ENCODE measurements at places on chromosomes 4 and X.
A peak's percentile ranks its signal among the peaks of the same experiment; 100 is the strongest.

- DNase-seq = no peak
Measured at GRCh38 chr4:110019153-110019552, 106.5 kb downstream of the EGF start.

DNA sequence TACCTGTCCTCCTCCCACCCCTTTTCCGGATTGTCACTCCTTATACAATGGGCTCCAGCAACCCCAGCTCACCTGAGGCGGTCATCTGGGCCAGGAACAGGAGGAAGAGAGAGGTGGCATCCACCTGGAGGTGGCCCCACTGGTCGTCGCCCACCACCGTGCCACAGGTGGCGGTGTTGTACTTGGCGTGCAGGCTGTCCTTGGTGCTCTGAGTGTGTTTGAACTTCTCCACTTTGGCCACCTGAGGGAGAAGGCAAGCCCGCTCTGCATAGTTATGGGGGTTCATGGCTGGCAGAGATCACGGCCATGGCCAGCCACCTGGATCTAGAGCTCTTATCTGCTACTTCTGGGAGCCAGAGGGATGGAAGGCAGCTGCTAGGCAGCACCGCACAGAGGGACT lies 32.9 kb downstream of the PHKA2 start:
- no peak for DNase-seq

- DNase-seq = no peak
Measured at GRCh38 chr4:124717101-124717500, 4.6 kb upstream of the ANKRD50 start.

- no peak for DNase-seq
Measured at GRCh38 chr4:121237069-121237399, 72.9 kb upstream of the TNIP3 start.

DNA sequence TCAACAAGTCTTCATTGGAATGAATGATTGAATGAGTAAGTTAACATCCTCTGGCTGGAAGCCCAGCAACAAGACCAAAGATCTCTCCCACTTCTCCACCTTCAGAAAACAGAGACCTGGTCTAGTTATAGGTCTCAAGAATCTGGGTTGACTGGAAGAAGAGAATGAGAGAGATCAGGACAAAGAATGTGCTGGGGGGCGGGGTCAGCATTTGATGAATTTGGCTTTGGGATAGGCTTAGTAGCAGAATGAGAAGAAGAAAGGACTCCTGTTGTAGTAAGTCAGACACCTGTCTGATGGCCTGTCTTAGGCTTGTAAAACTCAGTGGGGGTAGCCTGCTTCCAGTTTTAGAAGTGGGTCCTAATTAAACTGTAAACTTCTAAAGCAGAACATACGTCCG lies 51.0 kb downstream of the TRIM2 start:
- DNase-seq = no peak

- DNase-seq = peak; percentile 55
Measured at GRCh38 chr4:145938618-145939440, at the start of gene ZNF827. ZNF827 (minus strand) TSS chr4:145938823; CDS start chr4:145938407, 416 bp downstream.

DNA sequence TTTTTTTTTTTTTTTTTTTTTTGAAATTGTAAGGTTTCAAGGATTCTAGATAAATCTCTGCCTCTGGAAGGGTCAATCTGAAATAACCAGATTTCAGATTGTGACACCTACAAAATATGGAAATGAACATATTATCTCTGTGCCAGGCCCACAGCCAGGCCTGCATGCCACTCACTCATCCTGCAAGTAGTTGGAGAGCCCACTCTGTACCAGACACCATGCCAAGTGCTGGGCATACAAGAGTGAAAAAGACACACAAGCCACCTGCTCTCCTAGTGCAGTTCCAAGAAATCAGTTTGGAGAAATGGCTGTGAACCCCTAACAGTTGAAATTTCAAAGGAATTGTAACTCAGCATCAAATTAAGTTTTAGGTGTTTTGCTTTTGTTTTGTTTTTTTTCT lies 145.9 kb upstream of the NOCT start:
- no peak for DNase-seq

DNA sequence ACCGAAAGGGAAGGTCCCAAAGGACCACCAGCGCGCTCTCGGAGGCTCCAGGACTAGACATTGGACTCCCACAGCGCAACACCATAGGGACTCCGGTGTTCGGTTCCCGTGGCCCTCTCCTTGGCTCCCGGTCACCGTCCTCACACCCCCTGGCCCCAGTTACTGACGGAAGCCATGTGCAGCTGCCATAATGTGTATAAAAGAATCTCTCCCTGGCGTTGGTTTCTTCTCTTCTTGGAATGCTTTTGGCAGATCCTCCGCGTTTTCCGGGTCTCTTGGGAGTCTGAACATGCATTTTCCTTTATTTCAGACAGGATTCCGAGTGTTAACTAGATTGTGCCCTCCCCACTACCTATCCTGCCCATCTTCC lies 69.8 kb downstream of the FBXO8 start:
- DNase-seq = no peak
